ENCODE measurements at places on chromosomes 11 and 22.

DNA sequence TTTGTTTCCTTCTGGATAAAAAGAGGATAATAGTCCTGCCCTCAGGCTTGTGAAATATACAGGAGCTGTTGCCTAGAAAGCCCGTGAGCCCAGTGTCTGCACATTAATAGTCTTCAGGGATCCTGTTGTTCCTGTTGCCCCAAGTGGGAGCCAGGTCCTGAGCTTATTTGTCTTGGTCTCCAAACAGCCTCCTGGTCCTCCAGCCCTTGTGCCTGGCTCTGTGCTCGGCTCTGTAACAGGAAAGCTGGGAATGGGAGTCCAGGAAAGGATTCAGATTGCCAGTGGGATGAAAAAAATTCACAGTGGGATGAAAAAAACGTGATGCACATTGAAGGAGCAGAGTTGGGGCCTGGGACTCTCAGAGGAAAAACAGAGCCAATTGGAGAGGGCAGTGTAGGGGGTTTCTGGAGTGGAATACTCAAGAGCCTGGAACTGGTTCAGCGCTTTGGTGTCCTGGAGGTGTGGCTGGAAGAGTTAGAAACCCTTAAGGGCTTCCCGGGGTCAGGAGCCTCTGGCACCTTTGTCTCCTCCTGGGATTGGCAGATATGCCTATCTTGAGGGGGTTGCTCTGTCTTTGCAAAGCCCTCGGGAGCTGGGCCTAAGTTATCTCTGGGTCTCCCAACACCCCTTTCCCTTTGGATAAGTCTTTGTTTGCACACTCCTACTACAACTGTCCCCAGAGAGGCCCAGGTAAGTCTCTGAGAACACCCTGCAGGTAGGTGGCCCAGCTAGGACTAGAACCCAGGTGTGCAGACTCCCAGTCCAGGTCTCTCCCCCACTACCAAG lies 2.3 kb upstream of the INPPL1 start:
- DNase-seq, result peak; percentile 38

DNA sequence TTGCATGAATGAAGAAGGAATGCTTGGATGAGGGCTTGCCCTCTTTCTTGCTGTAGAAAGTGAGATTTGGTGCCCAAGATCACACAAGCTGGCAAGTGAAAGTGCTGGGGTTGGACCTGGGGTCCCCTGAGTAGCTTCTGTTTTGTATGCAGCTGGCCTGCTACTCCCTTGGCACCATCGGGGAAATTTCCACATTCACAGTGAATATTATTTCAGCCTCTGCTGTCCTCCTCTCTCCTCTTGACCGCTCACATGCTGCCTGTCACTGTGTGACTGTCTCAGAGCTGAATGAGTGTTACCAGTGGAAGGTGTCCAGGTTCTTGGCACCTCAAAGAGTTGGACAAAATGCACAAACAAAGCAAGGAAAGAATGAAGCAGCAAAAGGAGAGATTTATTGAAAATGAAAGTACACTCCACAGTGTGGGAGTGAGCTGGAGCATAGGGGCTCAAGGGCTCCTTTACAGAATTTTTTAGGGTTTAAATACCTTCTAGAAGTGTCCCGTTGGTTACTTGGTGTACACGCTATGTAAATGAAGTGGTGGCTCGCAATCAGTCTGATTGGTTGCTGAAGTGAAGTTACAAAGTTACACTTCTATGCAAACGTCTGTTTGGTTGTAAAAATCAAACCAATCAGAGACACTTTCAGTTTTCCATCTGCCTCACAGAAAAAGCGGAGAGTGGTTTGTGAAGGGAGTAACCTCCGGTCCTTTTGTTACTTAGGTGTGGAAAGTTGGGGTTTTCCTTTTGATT lies 87.4 kb downstream of the DEPDC5 start:
- DNase-seq, result no peak

GRCh38 chr22:47098554-47098953 lies 336.1 kb downstream of the TBC1D22A start:
- no peak for DNase-seq

- no peak for DNase-seq
These were observed 74.9 kb downstream of the CACNG2 start for GRCh38 chr22:36628571-36629065.

GRCh38 chr11:44308256-44308922 lies 1.6 kb downstream of the ALX4 start:
- no peak for DNase-seq

DNA sequence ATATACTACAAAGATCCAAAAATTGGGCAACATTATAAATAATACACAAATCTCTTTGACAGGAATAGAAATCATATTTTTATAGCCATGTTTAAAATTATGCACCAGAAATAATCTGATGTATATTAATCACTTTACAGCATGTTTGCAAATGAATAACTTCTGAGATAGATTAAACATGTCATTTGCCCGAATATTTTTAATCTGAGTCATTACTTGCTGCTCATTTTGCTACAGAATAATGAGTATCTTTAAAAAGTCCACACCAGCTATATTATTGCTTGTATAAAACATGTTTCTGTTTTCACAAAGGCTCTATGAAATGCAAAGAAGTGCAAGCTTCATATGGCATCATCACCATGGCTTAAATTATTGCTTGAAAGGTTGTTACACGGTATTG lies 336.8 kb downstream of the GUCY1A2 start:
- DNase-seq, result no peak

- no peak for DNase-seq
These were observed 53.1 kb downstream of the SPECC1L start for GRCh38 chr22:24323695-24324094.

GRCh38 chr11:33670250-33671011 lies 30.2 kb downstream of the C11orf91 start:
- DNase-seq, result no peak

GRCh38 chr22:36528341-36528740 lies 625 bp downstream of the EIF3D start:
- no peak for DNase-seq

GRCh38 chr11:72947229-72947628 lies 133.0 kb downstream of the ATG16L2 start:
- no peak for DNase-seq

DNA sequence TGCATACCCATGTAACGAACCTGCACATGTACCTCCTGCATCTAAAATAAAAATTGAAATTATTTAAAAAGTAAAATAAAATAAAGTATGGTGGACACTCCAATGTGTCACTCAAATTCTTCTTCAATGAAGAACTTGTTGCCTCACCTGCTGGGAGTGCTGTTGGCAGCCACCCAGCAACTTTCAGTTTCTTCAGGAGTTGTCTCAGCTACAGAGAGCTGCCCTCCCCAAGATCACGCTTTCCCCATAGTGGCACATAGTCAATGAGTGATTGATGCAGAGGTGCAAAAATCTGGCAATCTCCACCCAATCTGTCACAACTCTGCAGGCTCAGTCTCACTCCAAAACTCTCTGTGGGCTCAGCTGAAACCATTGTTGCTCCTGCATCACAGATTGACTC lies 92.3 kb upstream of the C11orf87 start:
- DNase-seq, result no peak

DNA sequence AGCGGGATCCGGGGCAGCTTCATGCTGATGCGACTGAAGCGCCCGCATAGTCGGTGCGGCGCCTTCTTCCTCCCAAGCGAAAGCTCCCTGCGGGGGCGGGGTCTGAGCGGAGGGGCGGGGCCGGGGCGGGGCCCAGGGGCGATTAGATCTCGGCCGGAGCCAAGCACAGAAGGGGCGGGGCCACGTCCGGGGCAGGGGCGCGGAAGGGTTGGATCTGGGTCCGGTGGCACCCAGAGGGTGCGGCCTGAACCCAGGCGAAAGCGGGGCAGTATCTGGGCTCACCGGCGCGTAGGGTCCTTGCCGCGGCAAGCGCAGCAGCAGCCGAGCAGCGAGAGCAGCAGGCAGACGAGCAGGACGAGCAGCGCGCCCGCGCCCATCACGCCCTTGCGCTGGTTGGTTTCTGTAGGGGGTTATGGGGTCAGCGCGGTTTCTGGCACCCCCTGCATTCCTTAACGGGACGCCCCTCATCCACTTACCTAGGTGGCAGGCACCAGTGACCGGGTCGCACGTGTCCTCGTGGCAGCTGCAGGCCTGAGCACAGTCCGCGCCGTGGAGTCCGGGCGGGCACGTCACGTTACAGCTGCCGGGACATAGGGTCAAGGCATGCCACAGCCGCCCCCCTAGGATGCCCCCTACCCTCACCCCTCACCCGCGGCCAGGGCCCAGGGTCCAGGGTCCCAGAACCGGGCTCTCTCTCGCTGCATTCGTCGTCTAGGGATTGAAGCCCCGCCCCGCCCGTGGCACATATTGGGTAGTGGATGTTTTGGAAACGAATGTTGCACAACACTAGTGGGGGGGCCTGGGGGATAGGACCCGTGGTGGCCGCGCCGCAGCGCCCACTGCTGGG lies 8.1 kb downstream of the SCARF2 start:
- peak; percentile 77 for DNase-seq

DNA sequence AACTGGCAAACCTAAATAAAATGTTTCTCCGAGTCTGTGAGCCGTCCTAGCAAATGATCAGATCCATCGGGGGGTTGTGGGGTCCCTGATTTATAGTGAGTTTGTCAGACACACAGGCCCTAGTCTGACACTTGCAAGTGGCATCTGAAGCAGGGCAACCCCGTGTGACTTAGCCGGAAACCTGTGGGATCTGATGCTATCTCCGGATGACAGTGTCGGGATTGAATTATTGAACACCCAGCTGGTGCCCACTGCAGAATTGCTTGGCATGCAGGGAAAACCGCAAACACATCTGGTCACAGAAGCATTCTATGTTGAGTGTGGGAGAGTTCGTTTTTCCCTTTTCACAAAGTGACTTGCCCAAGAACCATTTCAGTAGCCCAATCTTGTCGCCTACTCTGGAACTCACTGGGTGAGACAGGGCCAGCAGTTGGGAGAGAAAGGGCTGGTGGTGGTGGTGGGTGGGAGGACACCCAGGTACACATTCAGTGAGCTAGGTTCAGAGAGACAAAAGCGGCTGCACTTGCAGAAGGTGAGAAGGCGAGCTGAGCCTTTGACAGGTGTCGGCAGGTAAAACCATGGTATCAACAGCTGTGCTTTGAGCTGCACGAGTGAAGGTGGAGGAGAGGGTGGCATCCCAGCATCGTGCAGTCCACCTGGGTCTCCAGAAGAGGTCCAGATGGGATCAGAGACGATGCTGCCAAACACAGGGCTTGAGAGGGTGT lies 33.7 kb upstream of the B3GAT1 start:
- no peak for DNase-seq
